ENCODE measurements at places on chromosomes 3 and 15.

GRCh38 chr15:80815106-80815505 is 35.9 kb downstream of the CEMIP start:
- DNase-seq = no peak

DNA sequence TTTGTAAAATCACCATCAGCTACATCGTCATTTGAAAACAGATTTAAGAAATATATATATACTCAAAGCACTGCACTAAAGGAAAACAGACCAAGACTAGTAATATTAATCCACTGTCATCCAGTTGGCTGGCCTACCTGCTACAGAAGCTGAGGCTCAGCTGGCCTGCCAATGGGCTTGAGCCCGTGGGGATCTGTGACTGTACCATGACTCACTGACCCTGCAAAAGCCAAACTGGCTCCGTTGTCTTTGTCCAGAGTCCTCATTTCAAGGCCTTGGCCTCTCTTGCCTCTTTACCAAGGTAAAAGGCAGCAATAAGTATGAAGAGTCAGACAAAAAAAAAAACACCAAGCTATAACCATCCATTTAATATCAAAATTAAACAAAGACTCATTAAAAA is 463.5 kb upstream of the RASGRP1 start:
- DNase-seq = no peak

DNA sequence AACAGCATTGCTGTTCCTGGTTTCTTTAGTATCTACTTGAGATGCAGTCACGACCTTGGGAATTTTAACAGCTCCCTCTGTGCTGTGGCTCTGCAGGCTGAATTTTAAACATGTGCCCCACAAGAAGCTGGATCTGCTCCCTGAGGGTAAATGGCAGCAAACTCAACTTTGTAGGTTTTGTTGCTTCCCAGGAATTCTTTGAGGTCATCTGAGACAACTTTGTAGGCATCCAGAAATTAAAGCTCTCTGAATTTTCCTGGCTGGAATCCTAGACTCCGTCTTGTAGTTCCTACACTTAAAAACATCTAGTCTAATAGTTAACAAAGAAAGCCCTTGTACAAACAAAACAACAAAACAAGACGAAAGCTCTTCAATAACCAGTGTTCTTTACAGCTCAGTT is 366.3 kb downstream of the FEZF2 start:
- no peak for DNase-seq

- DNase-seq = no peak
Measured at GRCh38 chr3:123605789-123606234, 21.0 kb upstream of the HACD2 start.

GRCh38 chr3:195836476-195837135 is 24.9 kb upstream of the MUC4 start:
- DNase-seq = no peak
